Fibroblast of lung (primary cell): ENCODE measurements at places on chromosomes 11 and 22.

DNA sequence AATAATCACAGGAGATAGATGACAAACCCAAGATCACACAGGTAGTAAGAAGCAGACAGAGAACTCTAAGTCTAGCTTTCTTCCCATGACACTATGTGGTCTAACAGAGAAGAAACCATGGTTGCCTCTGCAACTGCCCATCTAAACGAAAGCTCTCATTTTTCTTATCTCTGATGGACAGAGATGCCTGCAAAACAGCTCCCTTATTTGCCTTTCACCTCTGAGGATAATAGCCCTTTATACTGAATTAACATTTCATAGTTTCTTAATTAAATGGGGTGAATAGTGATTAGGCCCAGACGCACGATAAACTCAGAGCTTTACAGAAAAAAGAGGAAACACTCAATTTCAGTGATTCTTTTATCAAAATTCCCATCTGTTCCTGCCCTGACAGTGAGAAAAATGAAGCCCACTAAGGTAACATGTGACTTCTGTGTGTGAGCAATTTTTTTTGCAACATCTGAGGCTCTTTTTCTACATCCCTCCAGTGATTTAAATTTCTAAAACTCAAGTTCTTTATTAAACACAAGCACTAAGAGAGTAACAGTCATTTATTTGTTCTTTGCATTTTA is 24.6 kb downstream of the OR2AG2 start:
- no peak for DNase-seq

- DNase-seq = no peak
Measured at GRCh38 chr22:22062306-22062793, 79.8 kb upstream of the TOP3B start.

DNA sequence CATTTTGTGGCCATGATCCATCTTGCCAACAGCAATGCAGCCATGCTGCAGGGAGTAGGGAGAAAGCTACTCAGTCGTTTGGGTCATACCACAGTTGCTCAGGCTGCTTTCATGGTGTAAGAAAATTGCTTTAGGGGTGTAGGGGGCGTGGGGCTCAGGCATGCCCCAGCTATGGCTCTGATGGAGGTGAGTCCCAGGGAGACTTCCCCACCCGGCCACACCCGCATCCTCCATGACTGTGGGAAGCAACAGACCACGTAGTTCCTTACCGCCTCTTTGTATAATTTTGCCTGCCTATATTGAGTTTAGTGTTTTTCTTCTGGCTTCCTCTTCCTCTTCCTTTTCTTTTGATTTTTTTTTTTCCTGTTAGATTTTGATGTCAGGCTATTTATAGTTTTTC is 58.8 kb downstream of the SPECC1L start:
- no peak for DNase-seq

DNA sequence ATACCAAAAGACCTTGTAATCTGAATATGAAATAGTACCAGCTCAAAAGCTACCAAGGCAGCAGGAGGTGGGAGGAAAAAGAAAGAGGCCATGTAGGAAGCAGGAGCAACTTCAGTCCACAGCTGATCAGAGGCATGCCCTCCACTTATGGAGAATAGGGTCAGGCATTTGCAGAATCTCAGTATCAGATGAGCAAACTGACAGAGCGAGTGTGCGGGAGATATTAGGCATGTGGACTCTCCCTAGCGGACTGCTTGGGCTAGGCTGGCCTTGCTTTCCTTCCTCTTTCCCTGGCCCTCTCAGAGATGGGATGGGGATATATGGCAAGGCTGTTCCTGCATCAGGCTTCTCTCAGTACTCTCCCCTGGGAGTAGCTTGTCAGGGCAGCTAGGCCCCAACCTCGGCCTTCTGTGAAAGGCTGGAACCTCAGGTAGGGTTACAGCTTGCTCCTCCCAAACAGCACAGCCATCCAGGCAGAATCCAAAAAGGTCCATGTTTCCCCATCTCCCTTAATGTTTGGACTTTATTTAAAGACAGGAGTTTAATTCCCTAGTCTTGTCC is 37.0 kb downstream of the ETS1 start:
- DNase-seq = no peak

GRCh38 chr11:57358543-57358961 is 20.4 kb downstream of the P2RX3 start:
- DNase-seq = peak; percentile 51

- DNase-seq = no peak
Measured at GRCh38 chr11:92284558-92284957, 59.9 kb downstream of the FAT3 start.

- DNase-seq = peak; percentile 28
Measured at GRCh38 chr11:118522571-118523072, 4.7 kb upstream of the TTC36 start.

GRCh38 chr22:22667966-22668880 is 23.8 kb downstream of the GGTLC2 start:
- no peak for DNase-seq

GRCh38 chr22:24051028-24051427 is 39.9 kb downstream of the CABIN1 start:
- DNase-seq = no peak

- no peak for DNase-seq
Measured at GRCh38 chr11:23138761-23139160, 278.5 kb upstream of the CCDC179 start.

- DNase-seq = no peak
Measured at GRCh38 chr22:50182176-50183081, 3.3 kb upstream of the TRABD start.

DNA sequence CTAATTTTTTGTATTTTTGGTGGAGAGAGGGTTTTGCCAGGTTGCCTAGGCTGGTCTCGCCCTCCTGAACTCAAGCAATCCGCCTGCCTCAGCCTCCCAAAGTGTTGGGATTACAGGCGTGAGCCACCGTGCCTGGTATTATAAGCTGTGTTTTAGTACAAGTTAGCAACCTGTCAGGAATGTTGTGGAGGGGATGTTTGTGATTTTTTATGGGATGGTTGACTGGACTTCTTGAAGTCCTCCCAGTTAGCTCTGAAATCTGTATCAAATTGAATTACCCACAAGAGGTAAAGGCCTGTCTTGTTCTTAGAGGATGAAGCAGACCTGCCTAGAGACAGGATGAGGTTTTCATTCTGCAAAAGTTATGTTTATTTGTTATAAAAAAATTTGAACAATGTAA is 34.1 kb upstream of the IL18BP start:
- DNase-seq = peak; percentile 37

- no peak for DNase-seq
Measured at GRCh38 chr11:5547982-5548381, 358 bp downstream of the OR52H1 start.

GRCh38 chr11:3382613-3383285 is 3.8 kb upstream of the ZNF195 start:
- DNase-seq = no peak

GRCh38 chr22:50563413-50564160 is 868 bp upstream of the SYCE3 start:
- DNase-seq = no peak

DNA sequence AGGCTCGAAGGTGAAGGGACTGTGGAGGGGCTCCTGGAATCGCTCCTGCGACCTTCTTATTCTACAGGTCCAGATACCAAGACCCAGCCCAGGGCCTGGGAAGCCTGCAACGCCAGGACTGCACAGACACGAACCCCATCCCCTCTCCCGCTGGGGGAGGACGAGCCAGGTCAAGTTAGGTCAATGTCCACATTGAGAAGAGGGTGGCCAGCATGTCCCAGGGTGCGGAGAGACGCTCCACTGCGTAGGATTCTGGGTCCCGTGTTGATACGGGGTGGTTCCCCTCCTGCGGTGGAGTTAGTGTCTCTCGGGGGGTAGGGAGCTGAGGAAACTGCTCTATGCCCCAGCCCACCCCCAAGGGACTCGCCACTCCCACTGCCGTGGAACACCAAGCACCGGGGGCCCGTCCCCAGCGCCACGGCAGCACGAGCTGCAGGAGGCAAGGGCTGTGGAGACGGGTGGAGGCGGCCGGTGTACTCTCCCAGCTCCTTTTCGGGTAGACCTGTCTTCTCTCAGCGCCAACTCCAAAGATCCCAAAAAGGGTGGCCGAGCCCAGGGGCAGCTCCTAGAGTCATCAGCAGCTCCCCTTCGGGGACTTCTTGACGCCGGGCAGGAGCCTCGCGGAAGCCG is 1.6 kb downstream of the GSC2 start:
- no peak for DNase-seq

DNA sequence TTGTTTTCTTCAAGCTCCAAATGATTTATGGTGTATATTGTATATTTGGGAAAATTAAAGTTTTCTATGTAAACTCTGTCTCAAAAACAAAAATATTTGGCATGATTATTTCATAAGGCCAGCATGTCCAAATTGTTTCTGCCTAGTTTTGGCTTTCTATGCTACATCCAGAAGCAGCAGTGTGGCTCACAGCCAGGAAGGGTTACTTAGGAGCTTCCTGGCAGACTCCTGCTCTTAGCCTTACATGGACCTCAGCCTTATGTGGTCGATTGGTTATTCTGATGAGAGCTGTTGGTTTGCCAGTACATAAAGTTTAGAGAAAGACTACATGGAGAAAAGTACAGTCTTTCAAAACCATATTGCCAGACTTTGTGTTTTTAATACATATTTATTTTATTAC is 297.7 kb upstream of the FAT3 start:
- peak; percentile 78 for DNase-seq

DNA sequence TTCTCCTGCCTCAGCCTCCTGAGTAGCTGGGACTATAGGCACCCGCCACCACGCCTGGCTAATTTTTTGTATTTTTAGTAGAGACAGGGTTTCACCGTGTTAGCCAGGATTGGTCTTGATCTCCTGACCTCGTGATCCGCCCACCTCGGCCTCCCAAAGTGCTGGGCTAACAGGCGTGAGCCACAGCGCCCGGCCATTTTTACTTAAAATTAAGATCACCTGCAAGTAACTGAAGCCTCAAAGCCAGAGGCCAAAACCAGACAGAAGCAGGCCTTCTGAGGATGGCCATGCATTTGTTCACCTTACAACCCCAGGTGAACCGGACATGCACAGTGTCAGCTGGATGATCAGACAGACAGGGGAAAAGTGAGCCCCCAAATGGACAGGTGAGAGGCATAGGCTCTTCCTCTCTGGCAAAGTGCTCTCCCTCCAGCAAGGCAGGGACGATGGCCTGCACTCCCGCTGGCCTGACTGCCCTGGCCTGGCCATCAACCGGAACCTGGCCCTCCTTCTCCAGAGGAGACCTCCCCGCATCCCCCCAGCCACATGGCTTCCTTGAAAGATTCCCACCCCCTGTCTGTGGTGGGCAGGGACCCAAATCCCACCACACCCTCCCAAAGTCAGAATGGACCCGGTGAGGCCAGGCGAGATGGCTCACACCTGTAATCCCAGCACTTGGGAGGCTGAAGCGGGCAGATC is 25.9 kb downstream of the APOBEC3H start:
- DNase-seq = no peak

DNA sequence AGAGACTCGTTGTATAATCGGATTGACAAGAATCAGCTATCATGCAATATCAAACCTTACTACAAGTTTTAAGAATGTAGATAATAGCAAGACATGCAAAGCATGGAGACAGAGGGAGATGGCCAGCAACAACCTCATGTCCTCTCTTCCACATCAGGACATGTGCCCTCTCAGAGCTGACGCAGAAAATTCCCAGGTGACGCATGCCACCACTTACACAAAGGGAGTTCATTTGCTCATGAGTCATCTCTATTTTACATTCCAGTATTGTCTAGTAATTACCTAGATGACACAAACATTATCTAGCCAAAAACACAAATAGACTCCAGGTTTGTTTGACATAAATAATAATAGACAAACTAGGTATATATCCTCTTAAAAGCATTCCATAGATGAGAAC is 38.1 kb upstream of the OPCML start:
- no peak for DNase-seq

DNA sequence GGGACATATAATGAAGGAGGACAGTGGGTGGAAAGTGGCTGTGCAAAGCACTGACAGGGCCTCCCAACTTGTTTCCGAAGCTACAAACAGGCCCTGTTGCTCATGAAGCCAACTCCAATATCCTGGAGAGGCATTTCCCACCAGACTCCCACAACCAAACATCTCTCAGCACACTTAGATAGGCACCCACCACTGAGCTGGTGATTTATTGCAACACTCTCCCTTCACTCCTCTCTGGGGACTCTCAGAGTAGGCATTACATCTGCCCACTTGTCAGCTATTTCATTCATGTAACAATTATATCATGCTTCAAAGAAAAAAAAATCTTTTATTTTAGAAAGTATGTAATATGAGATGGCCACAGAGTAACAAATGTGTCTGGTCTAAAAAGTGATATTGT is 32.1 kb upstream of the PPP2R1B start:
- no peak for DNase-seq

DNA sequence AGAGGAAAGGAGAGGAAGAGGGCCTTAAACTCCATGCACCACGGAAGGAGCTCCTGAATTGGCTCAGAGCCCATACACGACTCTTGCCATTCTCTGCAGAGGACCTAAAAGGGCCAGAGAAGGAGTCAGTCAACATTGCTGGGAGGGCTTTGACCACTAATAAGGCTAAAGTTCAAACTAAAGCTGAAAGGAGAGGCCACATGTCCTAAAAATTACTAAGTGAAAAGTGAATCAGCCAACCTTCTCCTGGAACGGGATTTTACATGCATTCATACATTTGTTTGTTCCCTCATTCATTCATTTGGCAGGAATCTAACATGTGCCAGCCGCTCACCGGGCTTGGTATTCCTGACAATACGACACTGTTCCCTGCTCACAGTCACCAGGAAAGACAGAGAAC is 10.5 kb downstream of the CLMP start:
- no peak for DNase-seq

DNA sequence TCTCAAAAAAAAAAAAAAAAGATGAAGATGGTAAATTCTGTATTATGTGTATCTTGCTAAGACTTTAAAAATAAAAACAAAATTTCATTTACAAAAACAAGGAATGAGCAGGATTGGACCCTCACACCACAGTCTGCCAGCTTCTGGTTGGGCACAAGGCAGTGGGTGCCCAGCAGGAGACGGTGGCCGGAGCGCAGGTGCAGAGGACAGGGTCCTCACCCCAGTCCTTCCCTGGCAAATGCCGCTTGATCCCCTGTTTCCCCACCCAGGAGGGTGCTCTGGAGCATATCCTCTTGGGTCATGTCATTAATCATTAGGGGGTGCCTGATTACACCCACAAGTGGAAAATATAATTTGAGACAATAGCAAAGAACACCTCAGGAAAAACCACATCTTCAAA is 31.2 kb downstream of the SHANK2 start:
- no peak for DNase-seq

GRCh38 chr11:69892986-69893555 is 73.9 kb upstream of the FGF3 start:
- DNase-seq = no peak

- DNase-seq = peak; percentile 84
Measured at GRCh38 chr22:41565403-41566054, 4.7 kb downstream of the CSDC2 start.

DNA sequence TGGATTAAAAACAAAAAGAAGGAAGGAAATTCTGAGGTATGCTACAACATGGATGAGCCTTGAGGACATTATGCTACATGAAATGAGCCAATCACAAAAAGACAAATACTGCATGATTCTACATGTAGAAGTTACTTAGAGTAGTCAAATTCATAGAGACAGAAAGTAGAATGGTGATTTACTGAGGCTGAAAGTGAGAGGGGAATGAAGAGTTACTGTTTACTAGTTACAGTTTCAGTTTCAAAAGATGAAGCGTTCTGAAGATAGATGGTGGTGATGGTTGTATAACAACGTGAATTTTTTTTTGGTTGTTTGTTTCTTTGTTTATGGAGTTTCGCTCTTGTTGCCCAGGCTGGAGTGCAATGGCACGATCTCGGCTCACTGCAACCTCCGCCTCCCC is 9.5 kb downstream of the OR5P2 start:
- DNase-seq = no peak

- peak; percentile 33 for DNase-seq
Measured at GRCh38 chr22:37178350-37179125, 9.5 kb downstream of the C1QTNF6 start.

- no peak for DNase-seq
Measured at GRCh38 chr11:12546660-12547059, 127.6 kb upstream of the TEAD1 start.

GRCh38 chr11:129929721-129930120 is 34.3 kb upstream of the NFRKB start:
- no peak for DNase-seq
